ENCODE measurements at places on chromosomes 1 and 21.

DNA sequence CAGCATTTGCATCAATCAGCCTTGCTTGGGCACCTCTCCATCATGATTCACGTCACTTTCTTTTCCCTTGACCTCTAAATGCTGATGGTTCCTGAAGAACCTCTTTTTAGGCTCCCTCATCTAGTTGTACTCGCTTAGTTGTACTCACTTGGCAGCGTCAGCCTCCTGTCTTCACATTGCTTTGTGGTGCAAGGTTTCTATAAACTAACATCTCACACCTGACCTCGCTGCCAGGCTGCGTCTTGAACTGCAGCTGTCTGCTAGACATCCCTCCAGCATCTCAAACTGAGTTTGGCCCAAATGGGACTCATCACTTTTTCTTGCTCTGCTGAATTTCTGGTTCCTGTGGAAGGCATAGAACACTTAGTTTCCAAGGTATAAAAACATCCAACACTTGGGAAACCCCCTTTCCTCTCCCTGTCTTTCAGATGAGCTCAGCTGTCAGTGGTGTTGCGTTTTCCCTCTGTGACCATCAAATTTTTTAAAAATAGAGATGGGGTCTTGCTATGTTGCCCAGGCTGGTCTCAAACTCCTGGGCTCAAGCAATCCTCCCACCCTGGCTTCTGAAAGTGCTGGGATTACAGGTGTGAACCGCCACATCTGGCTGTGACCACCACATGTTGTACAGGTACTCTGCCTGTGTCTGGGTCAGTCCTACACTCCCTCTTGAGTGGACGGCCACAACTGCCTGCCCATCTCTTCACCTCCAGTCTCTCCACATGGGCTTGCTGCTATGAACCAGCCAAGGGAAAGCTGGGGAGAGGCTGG lies 66.9 kb downstream of the SYT6 start:
- no peak for DNase-seq

- no peak for DNase-seq
Measured at GRCh38 chr1:89203166-89203565, 4.4 kb upstream of the GBP4 start.

DNA sequence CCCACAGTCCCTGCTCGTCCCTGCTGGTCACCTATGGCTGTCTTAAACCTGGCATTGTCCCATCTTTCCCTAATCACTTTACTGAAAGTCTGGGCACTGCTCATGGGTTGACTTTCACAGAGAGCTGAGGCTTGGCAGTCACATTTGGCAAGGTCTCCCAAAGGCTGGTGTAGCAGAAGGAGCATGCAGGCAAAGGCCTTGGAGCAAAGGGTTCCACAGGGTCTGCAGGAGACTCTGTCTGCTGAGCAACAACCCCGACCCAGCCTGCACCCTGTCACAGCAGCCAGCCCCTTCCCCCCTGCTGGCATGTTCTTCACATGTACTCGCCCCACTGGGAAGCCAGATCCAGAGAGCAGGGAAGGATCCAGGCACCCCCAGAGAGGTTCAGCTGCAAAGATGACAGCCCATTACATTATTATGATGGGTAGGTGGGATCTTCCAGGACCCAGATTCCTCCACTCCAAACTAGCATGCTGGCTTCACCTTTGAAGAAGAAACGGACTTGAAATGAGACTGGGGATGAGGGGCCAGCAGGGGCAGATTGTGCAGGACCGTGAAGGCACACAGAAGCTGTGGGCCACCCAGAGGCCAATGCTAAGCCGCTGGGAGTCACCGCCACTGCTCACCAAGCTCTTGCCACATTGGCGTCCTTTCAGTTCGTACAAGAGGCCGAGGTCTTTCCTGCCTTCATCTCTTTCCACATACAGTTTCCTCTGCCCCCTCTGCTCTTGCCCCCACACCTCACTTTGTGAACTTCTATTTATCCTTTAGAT lies 14.2 kb upstream of the TMEM125 start:
- DNase-seq = peak; percentile 74

GRCh38 chr1:53697721-53698383 lies 41.1 kb downstream of the GLIS1 start:
- no peak for DNase-seq

GRCh38 chr1:159556931-159557369 lies 21.1 kb upstream of the OR10J5 start:
- no peak for DNase-seq

- no peak for DNase-seq
Measured at GRCh38 chr1:87338566-87338965, 9.9 kb downstream of the LMO4 start.

DNA sequence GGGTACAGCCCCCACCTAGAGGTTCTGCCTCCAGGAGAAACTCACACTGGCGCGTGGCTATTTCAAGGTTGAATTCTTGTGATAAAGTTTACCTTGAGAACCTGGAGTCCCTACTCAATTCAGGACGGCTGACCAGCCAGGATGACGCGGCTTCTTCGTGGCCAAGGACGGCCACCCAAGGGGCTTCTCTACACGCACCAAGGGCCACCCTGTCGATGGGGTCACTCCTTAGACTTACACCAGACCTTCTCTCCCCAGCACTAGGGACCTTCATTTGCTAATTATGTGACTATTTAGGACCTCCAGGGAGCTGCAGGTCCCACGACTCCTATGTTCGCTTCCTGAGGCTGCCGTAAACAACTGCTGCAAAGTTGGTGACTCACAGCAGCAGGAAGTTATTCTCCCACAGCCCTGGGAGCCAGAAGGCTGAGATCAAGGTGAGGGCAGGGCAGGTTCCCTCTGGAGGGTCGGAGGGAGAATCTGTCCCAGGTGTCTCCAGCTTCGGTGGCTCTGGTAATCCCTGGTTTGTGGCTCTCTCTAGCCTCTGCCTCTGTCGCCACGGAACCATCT lies 135.9 kb downstream of the NPHP4 start:
- no peak for DNase-seq

- DNase-seq = no peak
Measured at GRCh38 chr1:19750101-19750881, 49.4 kb downstream of the TMCO4 start.

Measured in osteocyte (in vitro differentiated cells).